Stimulated activated CD4-positive, alpha-beta T cell treated with anti-CD3 and anti-CD28 coated beads, Interleukin-4, amount 100 ng/mL, for 24 hours (primary cell): ENCODE measurements at places on chromosomes 16 and 17.

DNA sequence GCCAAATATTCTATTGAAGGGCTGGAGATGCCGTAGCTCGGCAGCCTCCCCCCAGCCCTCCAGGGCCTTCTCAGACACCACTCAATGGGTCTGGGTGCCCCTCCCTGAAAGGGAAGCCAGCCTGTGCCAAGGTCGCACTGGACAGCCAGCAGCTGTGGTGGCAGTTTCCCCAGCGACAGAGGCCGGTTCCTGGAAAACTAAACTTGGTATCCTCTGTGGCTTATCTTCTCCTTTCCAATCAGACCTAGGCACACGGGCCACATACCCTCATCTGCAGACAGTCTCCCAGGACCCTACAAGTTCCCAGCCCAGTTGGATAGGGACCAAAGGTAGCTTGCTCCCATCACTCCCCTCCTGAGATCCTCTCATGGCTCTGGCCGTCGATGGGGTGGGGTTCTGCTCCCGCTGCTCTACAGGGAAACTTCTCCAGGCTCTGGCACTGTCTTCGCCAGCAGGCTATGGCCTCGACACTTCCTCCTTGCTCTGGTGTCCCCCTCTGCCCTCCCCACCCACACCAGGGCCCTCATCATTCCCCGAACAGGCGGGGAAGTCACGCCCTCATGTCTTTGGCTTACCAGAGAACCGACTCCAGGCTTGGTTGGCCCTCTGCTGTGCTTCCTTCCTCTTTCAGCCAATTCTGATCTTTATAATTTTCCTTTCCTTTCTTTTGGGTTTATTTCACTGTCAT is 18.3 kb upstream of the IL21R start:
- no peak for DNase-seq

DNA sequence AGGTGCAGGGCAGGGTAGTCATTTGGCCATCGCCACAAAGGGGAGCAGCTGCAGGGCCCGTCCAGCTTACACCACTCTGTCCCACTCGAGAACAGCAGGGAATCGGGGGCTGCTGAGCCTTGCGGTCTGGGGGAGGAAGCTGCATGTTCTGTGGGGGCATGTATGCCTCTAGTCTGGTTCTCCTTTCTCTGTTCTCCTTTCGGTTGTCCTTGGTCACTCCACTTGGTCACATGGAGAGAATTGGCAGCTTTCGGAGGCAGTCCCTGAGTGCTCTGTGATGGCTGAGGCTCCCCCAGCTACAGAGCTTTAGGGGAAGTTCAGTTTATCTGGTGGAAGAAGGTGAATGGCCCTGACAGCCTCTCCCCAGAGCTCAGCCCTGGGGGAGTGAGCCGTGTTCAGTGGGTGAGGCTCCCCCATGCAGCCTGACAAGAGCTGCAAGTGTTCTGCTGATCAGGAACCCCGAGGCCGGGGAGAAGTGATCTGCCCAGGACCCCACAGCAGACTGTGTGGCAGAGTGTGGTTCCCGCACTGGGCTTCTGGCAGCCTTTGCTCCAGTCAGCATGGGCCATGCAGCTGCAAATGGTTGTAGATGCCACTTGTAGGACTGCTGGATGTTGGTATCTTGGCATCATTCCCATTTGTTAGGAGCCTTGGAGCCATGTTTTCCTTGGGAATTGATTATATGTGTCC is 22.3 kb upstream of the SMPD3 start:
- DNase-seq, result no peak

DNA sequence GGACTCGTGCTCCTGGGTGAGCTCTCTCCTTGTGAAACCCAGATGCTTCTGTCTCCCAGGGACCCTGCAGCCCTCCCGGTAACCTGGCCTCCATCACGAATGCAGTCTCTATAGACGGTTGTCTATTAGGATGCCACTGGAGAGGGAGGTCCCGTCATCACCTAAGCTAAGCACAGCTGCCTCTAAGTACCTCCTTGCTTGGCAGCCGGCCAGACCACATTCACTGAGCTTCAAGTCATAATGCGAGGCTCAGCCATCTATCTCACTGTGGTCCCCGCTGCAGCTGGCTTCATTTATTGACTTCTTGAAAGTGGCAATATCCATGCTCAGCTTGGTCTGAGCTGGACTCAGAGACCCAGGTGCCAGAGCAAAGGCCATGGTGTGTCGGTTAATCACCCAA is 74.5 kb upstream of the HSBP1 start:
- DNase-seq, result no peak

DNA sequence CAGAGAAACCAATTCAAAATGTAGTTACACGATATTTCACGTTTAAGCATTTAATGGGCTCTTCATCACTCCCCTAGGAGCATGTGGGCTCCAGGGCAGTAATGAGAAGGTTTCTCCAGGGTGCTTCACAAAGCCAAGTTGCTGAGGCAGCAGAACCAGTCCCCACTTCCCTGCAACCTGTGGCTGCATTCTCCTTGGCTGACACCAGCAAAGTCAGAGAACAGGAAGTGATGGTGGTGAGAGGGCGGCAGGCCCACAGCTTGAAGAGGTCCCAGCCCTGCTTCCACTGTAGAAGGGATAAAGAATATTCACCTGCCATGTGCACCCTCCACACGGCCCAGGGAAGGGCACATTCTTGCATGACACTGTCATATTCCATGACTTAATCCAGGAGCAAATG is 133.2 kb downstream of the CBLN1 start:
- no peak for DNase-seq

DNA sequence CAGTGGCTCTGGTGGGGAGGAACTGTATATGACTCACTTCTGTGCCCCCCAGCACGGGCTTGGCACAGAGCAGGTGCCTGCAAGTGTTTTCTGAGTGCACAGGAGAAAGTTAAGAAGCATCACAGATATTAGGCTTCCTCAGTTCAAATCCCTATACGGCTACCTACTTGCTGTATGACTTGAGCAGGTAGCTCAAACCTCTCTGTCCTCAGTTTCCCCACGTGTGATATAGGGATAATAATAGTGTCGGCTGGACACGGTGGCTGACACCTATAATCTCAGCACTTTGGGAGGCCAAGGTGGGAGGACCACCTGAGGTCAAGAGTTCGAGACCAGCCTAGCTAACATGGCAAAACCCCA is 95.7 kb downstream of the C16orf78 start:
- DNase-seq, result no peak

DNA sequence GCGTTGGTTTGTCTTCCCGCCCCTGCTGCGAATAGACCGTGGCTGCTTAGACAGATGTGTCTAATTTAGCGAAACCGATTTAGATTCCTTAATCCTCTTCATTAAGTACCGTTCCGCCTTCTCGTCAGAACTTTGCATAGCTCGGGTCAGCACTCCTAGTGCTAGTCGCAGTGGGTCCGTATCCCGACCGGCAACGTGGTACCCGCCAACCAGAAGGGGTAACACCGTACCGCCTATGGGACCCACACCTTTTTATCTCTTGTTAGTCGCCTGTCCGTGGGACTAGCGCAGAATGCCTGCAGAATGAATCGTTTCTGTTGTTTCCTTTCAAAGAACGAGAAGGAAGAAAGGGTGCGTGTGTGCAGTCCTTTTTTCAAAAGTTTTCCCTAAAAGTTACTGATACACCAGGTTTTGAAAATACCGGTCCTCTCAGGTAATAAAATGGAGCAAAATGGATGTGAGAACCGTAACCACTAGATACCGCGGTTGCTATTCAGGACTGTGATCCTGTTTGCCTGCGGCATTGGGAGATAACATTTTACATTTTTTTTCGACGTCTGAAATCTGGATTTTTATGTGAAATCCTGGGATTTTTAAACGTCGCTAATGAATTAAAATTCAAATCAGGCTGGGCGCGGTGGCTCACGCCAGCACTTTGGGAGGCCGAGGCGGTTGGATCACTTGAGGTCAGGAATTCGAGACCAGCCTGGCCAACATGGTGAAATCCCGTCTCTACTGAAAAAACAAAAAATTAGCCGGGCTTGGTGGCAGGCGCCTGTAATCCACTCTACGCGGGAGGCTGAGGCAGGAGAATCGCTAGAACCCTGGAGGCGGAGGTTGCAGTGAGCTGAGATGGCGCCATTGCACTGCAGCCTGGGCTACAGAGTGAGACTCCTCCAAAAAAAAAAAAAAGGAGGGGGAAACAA is 998 bp upstream of the SRSF1 start:
- DNase-seq, result no peak

- DNase-seq, result no peak
These were observed 198.4 kb upstream of the SOX9 start for GRCh38 chr17:71922439-71922838.

DNA sequence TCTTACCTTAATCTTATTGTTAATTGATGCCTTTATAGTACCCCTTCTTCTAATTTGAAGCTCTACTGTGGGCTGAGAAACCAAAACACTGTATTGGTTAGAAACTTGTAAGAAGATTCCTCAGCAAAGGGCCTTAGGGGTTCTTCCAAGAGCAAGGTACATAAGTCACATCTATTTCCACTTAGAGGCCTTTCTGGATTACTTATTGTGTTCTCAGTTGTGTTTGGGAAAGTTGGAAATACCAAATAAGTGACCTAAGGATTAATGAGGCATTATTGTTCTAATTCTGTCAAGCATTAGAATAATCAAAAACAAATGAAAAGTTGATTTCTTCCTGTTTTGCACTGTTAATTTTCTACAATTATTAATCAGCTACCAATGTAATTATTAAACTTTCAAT is 85.8 kb downstream of the SKAP1 start:
- DNase-seq, result no peak

DNA sequence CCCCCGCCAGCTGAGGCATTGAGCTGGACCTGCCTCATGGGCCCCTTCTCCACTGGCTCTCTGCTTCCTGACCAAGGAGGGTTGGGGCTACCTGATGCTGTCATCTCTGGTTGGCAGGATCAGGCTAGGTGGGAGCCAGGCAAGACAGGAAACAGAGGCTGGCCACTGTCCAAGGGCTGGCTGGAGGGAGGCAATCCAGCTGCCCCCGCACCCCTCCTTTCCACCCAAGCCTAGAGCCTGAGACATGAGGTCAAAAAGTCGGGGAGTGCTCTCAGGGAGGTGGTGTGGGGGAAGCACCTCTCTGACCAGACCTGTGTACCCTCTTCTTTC is 14.5 kb downstream of the NGFR start:
- DNase-seq, result no peak

DNA sequence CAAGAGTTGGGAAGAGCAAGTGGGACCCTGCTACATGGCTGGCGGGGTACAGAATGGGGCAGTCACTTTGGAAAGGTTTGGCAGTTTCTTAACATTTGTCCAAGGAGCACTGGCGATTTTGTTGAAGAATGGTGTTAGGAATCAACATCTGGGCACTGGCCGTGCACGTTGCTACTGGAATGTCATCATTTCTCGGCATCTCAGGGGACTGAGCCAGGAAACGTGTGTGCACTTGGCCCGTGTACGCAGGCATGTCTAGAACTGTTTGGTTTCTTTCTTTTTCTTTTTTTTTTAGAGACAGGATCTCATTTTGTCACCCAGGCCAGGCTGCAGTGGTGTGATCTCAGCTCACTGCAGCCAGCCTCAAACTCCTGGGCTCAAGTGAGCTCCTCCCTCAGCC is 17.3 kb upstream of the FOXK2 start:
- no peak for DNase-seq

- no peak for DNase-seq
These were observed 28.2 kb downstream of the MAP1LC3B start for GRCh38 chr16:87420026-87421002.

DNA sequence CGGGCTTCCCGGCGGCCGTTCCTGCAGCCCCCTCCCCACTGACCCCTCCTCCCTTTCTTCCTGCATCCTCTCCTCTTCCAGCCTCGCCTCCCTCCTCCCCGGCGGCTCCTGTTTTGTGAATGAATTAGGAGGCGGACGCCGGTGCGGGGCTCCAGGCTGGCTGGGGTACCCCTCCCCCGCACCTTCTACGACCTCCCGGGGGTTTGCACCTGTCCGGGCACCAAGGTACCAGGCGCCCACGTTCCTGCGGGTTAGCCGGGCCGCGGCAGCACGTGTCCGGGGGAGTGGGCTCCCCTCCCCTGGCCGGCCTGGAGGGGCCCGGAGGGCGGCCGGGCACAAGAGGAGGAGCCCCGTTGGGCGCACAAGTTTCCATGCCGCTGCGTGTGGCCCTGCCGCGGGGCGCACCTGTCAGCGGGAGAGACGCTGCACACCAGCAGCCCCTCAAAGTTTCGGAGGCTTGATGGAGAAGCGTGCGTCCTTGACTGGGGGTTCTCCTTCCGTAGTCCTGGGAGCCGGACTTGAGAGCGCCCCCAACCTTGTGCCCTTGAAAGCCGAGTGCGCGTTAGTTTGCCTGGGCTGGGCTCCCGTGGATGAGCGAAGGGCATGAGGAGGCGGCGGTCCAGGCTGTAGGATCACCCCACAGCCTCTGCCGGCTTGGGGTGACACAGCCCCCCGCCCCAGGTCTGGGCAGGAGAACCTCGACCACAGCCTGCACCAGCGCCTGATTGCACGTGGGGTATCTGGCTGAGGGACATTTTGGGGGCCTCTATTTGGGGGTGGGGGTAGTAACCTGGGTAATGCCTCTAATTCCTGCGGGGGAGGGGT is 1.2 kb downstream of the HAS3 start:
- no peak for DNase-seq

DNA sequence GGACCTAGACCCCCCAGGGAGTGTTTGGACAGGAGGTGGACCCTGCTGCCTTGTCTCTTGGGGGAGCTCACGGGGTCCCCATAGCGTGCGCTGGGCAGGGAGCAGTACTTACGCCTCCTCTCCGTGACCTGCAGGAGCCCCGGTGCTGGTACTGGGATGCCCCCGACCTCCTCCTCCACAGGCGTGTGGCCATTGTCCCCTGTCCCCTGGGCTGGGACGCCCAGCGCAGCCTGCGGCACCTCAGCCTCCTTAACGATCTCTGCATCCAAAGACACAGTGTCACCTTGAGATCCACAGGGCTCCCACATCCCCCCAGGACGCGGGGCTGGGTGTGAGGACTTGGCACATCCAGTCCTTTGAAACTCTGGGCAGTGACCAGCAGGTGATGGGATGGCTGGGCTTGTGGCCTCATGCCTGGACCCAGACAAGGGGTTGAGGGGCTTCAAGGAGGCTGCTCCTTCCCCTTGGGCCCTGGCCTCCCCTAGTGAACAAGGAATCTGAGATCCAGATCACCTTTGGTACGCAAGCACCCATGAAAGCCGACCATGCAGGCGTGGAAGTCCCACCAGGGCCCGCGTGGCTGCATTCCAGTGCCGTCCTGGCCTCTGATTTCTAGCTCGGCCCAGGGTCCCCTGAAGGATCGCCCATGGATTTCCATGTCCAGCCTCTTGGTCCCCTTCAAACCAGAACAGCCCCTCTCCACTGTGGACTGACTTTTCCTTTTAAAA is 9.9 kb downstream of the DBNDD1 start:
- no peak for DNase-seq

GRCh38 chr16:87921236-87921773 is 15.0 kb downstream of the CA5A start:
- no peak for DNase-seq

GRCh38 chr16:72142476-72142875 is 29.5 kb downstream of the PMFBP1 start:
- DNase-seq, result no peak

DNA sequence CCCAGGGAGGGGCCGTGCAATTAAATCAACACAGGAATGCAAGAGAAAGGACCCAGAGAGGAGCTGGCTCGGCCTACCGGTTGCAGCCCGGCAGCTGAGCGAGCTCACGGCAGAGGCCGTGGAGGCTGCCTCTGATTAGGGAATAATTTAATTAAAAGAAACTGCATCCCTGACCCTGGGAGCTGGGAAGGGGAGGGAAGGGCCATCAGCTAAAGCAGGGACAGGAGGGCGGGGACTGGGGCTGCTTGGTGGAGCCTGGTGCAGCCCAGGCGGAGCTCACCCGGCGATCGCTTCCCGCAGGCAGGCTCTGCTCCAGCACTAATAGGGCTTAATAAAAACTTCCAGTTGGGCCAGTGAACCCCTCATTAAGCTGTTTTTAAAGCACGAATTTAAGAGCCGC is 43.4 kb downstream of the LMF1 start:
- no peak for DNase-seq

GRCh38 chr17:31511195-31511578 is 119.7 kb downstream of the RAB11FIP4 start:
- no peak for DNase-seq
